AG09309 (cell line): ENCODE measurements at places on chromosomes 5 and 9.

DNA sequence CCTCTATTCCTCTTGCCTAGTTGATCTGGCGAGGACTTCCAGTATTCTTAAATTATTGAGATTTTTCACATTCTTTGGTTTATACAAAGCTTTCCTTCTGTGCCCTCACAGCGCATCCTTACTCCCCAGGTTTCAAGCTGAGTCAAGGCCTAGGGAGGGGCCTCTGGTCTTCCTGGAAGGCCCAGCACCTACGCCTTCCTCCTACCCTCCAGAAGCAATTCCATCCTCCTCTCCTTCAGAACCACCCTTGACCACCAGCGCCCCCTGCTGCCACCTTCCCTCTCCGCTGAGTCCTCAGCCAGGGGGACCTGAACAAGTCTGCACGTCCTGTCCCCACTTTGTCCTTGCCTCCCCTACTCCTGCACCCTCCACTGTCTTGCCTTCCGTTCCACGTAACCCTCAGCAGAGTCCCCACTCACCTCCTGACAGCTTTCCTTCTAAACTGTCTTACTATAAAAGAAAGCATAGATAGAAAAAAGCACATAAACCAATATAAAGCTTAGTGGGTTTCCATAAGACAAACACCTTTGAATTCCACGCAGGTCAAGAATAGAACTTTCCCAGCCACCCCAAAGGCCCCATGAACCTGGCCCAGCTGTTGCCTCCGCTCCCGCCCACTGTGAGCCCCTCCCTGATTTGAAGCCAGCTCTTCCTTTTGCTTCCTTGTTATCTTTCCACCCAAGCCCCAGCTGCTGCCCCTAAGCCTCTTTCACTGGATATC is 63.0 kb upstream of the CTSL start:
- peak; percentile 45 for DNase-seq

GRCh38 chr5:72558383-72558782 is 51.2 kb upstream of the ZNF366 start:
- no peak for DNase-seq

DNA sequence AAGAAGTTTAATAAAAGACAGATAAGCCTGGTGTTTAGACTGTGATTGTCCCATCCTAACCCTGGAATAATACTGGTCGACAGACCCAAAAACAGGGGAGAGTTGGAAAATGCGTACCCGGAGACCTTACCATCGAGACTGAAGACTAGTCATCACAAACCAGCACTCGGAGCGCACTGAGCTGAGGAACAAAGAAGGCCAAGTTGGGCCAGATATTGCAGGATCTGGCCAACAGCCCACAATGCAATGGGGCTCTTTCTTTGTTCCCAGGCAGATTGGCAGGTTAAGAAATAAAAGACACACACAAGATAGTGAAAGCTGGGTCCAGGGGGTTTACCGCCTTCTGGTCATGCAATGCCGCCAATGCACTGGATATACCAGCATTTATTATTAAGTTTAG is 188.7 kb upstream of the RAI14 start:
- no peak for DNase-seq

DNA sequence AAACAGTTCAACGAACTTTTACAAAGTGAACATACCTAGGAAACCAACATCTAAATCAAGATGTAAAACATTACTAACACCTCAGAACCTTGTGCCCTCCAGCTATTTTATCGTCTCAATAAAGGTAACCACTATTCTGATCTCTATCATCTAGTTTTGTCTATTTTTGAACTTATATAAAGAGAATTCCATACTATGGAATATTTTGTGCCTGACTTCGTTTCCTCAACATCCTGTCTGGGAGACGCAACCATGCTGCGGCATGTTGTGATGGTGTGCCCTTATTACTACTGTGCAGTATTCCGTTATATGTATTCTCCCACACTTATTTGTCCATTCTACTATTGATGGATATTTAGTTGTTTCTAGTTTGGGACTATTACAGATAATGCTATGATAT is 99.2 kb downstream of the NR6A1 start:
- no peak for DNase-seq

DNA sequence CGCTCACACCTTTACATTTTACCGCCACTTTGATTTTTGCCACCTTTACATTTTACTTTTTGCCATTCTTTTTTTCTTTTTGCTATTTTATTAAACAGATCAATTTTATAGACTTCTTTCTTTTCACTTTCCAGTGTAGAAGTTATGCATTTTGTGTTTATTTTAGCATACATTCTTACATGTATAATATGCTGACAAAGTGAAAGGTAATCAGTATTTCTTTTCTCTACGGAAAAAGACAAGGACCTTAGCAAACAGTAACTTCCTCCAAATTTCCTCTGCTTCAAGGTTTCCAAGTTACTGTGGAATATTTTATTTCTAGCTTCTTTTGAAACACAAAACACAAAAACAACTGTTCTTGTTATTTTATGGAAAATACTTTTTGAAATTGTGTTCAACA is 97.0 kb downstream of the CEMIP2 start:
- no peak for DNase-seq

- DNase-seq: no peak
Observed at GRCh38 chr5:50995285-50995942, 329.0 kb downstream of the PARP8 start.

- no peak for DNase-seq
Observed at GRCh38 chr5:78133423-78133822, 161.1 kb downstream of the AP3B1 start.

DNA sequence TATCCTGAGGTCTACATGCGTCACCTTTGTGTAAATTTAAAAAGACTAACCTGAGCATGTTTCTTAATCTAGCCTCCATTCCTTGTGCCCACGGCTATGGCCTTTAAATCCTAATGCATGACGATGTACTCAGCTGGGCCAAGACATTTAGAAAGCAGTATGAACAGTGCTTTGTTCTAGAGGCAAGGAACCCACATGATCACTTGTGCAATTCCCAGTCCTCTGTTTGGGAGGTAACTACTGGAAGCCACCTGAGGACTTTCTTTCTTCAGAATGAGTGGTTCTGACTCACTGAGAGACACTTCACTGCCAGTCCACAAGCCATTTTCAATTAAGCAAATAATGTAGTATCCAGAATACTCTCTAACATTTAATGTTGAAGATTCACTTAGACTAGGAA is 181.3 kb downstream of the RAB3C start:
- no peak for DNase-seq

DNA sequence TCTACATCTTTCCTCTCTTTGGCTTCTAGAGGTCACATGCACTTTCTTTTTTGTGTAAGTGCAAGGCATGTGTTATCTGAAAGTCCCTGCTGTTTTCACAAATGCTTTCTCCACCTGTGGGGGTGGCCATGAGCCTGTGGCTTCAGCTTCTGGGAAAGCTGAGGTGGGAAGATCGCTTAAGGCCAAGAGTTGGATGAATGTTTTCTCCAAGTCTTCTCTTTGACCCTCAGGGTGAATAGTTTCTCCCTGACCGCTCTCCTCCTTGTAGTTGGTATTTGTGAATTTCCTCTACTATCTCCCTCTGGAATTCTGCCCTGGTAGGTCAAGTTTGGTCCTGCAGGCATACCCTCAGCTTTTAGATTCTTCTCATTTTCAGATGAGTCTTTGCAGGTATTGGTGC is 74.2 kb downstream of the UGCG start:
- DNase-seq: no peak

GRCh38 chr5:62606878-62607277 is 28.3 kb downstream of the LRRC70 start:
- DNase-seq: no peak

- no peak for DNase-seq
Observed at GRCh38 chr5:148191010-148191409, 11.8 kb upstream of the SPINK6 start.

GRCh38 chr5:31161781-31162181 is 31.7 kb upstream of the CDH6 start:
- no peak for DNase-seq

DNA sequence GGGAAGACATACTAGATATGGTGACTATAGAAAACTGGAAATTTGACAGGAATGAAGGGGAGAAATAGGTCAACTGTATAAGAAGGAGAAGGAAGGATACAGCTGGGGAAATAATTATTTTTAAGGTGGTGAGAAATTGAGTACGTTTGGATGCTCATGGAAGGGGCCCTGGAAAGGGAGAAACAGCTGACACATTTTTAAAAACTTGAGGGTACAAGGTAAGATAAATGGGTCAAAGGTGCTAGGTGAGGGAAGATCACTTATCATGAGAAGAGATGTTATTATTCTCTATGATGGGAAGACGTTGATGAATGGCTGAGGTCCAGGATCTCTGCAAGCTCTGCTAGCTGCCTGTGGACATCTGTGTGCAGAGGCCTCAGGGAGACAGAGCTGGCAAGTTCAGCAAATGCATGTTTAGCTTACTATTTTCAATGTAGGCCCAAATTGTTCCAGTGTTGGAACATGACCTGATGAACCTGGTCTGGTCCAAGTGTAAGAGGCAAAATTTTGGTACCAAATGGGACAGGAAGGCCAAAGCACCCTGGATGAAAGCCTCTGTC is 181.7 kb downstream of the MTRR start:
- DNase-seq: no peak

GRCh38 chr5:119367502-119368237 is 11.9 kb downstream of the TNFAIP8 start:
- no peak for DNase-seq
